Activated CD8-positive, alpha-beta T cell treated with anti-CD3 and anti-CD28 coated beads for 36 hours (primary cell): ENCODE measurements at places on chromosomes 6 and 20. TPM values are rescaled to one million over a fixed set of nuclear protein-coding genes. Genes with fewer than 3 reads are reported as not detected.

PTK6 gene
- 0.18 TPM for total RNA-seq

KIAA0408 gene
- total RNA-seq: 2.6 TPM

DNA sequence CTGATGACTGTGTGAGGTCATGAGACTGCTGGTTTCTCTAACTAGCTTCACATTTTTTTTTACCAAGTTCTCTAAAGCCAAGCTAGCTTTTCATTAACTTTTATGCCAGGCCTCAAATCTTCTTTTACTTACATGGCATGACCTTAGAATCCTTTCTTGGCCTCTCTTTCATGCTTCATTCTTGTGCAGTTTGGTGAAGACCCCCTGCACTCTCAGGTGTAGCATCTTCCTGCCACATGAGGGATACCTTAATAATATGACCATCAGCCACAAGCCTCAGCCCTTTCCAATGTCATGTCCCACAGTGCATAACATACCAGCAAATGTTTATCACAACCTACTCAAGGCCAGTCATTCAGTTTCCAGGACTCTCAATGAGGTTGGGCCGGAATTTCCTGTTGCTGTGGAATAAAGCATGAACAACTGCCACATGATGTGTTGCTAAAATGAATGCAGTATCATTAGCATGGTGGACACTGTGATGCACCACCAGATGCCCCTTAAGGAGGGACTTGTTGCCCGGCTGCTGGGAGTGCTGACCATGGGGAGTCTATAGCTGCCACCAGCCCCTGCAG lies 72.2 kb downstream of the RIN2 start:
- no peak for DNase-seq

DNA sequence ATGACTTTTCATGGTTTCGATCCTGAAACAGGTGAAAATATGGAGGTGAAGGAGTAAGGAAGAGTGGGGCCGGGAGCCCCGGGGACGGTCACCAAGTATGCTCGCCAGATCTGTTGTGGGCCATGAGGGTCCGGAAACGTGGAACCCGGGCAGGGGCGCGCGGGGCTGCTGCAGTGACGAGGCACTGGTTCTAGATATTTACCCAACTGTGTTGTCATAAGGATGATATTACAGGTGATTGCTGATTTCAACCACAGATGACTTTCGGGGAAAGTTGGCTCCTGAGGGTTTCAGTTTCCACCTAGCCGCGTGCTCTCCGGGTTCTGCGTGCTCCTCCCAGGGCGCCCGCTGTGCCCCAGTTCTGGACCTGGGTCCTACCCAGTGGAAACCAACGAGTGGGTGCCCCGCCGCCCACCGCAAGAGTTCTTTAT lies 12.2 kb downstream of the RAET1G start:
- no peak for DNase-seq

DNA sequence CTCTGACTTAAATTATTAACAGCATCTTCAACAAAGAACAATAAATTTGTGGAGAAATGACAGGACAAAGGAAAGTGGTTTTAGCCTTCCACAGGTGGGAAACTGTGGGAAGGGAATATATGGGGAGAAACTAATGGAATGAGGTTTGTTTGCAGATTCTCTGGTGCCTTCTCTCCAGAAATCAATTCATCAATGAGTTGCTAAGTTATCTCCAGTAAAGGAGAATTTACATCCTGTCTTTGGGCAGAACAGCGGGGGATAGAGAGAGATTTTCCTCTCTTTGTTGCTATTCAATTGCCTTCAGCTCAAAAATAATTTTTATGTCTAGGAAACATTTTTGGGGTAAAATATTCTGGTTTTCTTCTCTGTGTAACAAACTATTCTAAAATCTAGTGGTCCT lies 36.9 kb upstream of the LCA5 start:
- no peak for DNase-seq

TRIM40 gene
- not detected for total RNA-seq

- DNase-seq: no peak
Observed at GRCh38 chr6:43515808-43516207, 918 bp downstream of the YIPF3 start.

DNA sequence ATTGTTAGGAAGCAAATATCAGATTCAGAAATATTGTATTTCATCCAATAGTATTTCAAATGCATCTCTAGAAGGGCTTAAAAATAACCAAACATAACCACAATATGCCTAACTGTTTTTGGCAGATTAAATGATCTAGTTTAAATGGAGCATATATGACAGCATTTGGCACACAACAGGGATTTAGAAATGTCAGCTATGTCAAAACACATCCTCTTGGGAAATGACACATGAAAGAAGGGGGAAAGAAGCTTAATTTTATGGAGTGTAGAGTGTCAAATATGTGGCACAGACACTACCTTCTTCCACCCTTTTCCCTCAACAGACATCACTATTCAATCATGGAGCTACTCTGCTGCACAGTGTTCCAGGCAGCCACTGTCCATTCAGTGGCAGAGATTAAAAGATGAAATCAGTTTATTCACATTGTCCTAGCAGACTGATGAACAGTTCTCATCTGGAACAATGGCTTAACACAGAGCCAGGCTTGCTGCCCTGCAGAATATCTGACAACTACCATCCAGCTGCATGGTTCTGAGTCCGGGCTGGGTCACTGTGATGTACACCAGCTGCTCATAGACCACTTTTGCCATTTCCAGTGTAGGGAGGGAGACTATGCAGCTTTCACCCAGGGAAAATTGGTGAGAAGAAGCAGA lies 349.8 kb downstream of the DHX35 start:
- DNase-seq: no peak

DNA sequence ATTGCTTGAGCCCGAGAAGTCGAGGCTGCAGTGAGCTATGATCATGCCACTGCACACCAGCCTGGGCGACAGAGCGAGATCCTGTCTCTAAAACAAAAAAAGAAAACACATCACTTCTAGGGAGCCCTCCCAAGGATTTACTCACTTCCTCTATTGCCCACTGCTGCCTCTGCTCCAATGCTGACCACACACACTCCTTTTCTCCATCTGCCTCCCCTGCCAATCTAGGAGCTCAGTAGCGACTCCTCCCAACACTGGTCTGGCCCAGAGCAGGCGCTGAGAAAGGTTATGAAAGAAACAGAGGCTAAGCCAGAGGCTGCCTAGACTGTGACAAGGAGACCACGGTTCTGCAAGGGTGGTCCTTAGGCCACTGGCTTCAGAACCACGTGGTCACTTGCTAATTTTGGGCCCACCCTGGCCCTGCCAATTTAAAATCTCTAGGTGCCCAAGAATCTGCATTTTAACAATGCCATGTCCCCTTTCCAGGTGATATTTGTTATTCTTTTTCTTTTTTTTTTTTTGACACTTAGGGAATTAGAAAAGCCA lies 1.3 kb upstream of the E2F1 start:
- no peak for DNase-seq

GRCh38 chr20:34997131-34997561 lies 41.5 kb downstream of the MYH7B start:
- no peak for DNase-seq
